Muscle of leg (tissue), 16 donors: ENCODE measurements at places on chromosomes 6 and 20. TPM values are rescaled to one million over a fixed set of nuclear protein-coding genes. Genes with fewer than 3 reads are reported as not detected.

IMPG1 gene
- total RNA-seq = 0.22 TPM

PAK1IP1 gene
- total RNA-seq = 19.7 TPM

PTK6 gene
- not detected for total RNA-seq

ACTL10 gene
- 0.49 TPM for total RNA-seq

GPR6 gene
- total RNA-seq = not detected

PPP1R3G gene
- total RNA-seq = 2.6 TPM

OR11A1 gene
- total RNA-seq = not detected

NOTCH4 gene
- 14.0 TPM for total RNA-seq

POU5F1 gene
- total RNA-seq = 0.13 TPM

NQO2 gene
- 16.1 TPM for total RNA-seq

SRSF6 gene
- total RNA-seq = 72.5 TPM

SIGLEC1 gene
- 2.1 TPM for total RNA-seq

KATNA1 gene
- total RNA-seq = 24.1 TPM

SPDEF gene
- total RNA-seq = 0.04 TPM

KHDC1L gene
- 0.13 TPM for total RNA-seq

LY6G6F gene
- total RNA-seq = not detected

DNMT3B gene
- 2.9 TPM for total RNA-seq

HLA-F gene
- total RNA-seq = 6.6 TPM

CPNE5 gene
- total RNA-seq = 4.9 TPM

C4B gene
- total RNA-seq = 15.6 TPM

PBOV1 gene
- total RNA-seq = not detected

CEP43 gene
- total RNA-seq = 11.4 TPM

SLC18B1 gene
- 12.1 TPM for total RNA-seq
